Umbilical cord (tissue), 2 donors: ENCODE measurements at places on chromosomes 12 and 14. TPM values are rescaled to one million over a fixed set of nuclear protein-coding genes. Genes with fewer than 3 reads are reported as not detected.

Gene KRT75
- total RNA-seq, result not detected

Gene KRT4
- 77.5 TPM for total RNA-seq

Gene NRL
- total RNA-seq, result 0.24 TPM

Gene PIK3C2G
- total RNA-seq, result 8.7 TPM

Gene KLRG1
- total RNA-seq, result 12.3 TPM

Gene PRH2
- total RNA-seq, result 1.4 TPM

Gene TPH2
- 3.9 TPM for total RNA-seq

Gene WNT1
- not detected for total RNA-seq

DNA sequence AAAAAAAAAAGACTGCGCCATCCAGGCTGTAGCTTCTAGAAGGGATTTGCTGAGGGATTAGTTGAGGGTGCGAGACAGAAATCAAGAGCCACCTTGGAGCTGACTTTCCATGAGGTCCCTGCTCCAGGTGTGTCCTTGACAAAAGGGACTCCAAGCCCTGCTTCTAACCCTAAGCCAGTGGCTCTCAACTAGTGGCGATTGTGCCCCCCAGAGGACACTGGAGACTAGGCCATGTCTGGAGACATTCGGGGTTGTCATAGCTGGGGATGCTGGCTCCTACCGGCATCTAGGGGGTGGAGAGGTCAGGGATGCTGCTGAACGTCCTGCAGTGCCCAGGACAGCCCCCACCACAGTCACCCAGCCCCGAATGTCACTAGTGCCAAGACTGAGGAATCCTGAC lies 40.6 kb downstream of the SPRING1 start:
- no peak for DNase-seq

DNA sequence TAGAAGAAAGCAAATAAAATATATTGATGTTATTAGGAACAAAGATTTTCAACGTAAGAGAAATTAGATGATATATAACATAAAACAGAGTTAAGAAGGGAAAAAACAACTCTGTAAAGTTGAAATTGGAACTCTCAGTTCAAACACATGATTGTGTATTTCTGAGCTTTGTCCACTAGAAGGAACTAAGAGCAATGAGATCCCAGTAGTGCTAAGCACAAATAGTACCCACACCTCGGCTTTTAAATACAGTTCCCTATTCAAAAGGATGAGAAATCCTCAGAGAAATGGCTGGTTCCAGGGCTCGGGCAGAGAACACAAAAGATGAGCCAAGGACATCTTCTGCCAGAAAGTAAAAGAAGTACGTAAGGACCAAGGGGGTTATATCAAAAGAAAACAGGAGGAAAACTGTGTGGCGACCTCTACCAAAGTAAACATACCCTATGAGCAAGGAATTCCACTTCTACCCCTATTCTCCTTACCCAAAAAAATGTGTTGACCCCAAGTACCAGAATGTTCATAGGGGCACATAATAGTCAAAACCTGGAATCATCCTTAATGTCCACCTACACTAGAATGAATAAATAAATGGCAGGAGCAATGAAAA lies 96.6 kb downstream of the SPTSSA start:
- DNase-seq, result no peak

DNA sequence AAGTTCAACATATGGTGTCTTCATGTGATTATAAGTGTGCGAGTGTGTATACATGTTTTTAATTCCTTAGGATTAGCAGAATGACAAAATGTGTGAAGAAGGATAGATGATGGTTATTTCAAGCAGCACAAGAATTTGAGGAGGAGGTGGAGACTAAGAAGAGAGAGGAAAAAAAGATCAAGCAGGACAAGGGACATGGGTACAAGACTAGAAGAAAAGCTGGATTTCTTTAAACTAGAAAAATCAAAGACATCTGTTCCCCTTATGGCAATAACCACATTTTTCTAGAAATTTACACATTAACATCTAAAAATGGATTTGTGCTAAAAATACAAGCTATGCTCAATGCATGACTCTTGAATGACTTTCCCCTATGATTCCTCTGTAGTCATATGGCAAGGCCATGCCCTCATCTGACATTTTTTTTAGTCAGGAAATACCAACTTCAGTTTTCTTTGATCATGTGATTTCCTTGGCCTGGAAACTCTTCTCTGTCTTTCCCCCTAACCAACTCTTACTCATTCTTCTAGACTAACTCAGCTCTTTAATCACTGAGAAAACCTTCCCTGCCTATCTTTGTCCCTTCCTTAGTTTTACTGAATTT lies 435.8 kb downstream of the NRXN3 start:
- peak; percentile 14 for DNase-seq

- peak; percentile 7 for DNase-seq
Measured at GRCh38 chr14:84403585-84403984, 1126.4 kb upstream of the FLRT2 start.

DNA sequence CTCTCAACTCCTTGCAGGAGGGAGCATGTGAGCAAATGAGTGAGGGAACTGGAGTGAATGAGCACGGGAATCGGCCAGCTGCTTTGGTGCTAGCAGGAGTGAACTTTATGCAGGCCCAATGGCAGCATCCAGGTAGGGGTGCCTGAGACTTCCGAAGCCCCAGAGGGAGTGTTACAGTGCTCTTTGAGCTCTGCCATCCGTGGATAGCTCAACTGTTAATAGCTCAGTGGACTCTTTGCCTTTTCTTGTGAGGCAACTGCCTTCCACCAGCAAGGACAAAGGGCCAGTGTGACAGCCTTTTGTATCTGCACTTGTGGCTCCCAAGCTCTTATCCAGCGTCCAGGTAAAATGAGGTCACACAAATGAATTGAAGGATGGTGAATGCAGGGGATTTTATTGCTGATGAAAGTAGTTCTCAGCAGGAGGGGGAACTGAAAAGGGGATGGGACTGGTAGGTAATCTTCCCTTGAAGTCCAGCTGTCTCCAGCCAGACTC lies 12.9 kb downstream of the CREBL2 start:
- no peak for DNase-seq

DNA sequence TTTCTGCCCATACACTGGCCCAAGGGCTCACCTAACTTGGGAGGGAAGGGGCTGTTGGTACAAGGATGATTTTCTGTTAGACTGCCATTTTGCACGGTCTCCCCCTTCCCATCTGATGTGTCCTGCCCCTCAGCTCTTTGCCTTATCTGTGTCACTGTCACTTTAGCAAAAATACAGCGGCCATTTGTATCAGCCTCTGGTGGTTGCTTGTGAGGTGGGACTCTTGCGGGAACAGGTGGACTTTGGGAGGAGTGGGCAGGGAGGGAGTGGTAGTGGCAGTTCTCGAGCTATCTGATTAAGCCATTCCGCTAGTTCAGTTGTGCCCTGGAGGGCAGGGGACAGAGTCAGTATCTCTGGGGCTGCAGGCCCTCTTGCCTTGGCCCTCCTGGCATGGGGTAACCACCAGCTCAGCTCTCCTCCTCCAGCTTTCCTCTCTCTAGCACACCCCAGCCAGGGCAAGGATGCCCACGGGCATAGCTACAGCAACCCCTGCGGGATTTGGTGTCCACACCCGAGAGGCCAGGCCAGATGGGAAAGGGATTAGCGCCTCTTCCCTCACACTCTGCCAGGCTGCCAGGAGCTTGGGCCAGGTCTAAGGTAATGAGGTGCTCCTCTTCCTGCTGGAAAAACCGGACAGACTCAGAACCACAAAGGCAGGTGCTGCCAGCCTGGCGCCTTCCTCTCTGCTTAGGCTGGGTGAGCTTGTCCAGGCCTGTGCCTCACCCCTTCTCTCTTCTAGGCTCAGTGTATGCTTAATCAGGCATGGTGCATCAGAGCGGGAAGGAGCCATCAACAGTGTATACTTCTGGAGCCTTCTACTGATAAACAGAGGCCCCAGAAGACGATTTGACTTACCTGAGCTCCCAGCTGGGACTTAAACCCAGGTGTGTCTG lies 8.7 kb downstream of the SLC48A1 start:
- peak; percentile 54 for DNase-seq

DNA sequence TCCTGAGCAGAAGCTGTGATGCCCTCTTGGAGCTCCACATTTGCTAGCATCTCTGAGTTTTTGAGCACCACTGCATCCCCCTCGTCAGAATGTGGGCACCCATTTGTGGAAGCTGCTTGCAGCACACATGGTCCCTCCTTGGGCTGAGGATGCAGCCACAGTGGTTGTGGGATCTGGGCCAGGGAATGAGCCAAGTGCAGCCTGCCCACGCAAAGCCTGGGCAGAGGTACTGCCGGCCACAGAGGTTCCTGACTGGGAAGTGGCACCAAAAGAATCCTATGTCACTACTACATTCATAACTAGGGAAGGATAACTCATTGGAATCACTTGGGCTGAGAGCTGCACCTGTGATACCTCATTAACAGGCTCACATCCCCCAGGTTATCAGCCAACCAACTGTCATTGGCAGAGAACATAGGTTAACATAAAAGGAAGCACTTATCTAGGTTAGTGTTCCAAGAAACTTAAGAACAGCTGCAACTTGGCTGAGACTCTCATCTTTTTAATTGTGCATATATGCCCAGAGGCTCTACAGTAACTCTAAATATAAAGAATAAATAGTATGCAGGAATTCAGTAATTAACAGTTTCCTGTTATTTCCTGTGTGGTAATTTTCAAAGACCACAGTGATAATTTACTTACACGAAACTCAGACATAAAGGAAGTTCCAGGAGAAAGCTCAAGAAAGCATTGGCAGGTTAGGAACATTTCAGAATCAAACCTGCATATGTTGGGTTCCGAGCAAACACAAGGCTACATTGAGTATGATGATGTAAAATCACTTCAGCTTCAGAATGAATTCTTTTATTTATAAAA lies 145.3 kb downstream of the BCAT1 start:
- DNase-seq, result no peak

GRCh38 chr14:69318901-69319475 lies 59.0 kb downstream of the GALNT16 start:
- DNase-seq, result no peak

GRCh38 chr14:76304536-76305267 lies 71.2 kb upstream of the ESRRB start:
- DNase-seq, result no peak

GRCh38 chr14:79649856-79650255 lies 561.4 kb downstream of the DIO2 start:
- DNase-seq, result no peak

DNA sequence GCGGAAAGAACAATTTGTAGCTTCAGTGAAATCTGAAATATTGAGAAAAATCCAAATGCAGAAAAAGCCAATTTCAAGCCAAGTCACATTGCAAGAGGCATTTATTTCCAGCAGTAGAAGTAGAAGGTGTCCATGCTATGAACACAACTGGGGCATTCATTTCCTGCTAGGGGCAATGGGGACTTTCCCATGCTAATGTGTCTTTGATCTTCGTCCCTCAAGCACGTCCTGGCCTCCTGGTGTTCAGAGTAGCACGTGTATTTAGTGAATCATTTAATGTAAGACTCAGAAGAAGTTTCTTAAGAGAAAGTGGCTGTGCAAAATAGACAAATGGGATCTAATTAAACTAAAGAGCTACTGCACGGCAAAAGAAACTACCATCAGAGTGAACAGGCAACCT lies 267.9 kb downstream of the TMEM132C start:
- DNase-seq, result no peak

- peak; percentile 70 for DNase-seq
Measured at GRCh38 chr12:90254796-90255195, 546.2 kb upstream of the ATP2B1 start.

DNA sequence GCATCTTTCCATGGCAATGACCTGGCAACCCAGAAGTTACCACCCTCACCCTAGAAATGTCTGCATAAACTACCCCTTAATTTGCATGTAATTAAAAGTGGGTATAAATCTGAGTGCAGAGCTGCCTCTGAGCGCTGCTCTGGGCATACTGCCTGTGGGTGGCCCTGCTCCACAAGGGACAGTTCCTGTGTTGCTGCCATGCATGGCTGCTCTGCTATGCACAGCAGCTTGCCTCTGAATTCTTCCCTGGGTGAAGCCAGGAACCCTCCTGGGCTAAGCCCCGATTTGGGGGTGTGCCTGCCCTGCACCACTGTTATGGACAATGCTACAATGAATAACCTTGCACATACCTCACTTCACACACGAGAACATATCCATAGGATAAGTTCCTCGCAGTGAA lies 35.7 kb upstream of the GPR132 start:
- DNase-seq, result no peak

DNA sequence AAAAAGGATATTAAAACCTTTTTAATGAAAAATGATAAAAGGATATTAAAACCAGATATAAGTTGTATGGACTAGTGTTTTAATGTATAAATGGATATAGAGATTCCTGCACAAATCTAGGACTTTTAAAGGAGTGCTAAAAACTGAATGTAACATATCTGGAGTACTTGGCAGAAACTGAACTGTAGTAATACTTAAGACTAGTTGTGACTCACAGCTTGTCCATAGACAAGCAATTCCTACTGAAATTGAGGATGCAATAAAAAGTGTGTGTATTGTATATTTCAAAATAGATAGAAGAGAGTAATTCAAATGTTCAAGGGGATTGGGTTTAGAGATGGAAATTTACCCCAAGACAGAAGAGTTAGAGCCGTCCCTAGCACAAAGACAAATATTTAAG lies 59.6 kb downstream of the FBXO33 start:
- DNase-seq, result peak; percentile 55

DNA sequence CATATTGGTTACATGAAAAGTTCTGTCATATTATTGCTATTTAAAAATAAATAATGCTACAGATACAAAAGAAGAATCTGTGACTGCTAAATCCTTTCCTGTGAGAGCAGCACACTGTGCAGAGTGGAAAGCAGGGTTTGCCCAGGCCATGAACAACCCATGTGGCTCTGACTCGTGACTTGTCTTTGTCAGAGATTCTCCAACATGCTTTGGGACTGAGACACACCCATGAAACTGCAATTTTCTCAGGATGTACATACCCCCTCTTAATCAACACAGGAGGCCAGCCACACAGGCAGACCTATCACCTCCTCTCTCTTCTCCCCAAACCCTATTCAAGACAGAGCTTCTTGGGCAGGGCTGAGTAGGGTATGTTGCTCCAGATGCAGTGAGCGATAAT lies 96.8 kb upstream of the NTF3 start:
- DNase-seq, result no peak

GRCh38 chr14:53341324-53341723 lies 188.2 kb upstream of the DDHD1 start:
- DNase-seq, result no peak

- DNase-seq, result no peak
Measured at GRCh38 chr14:36068777-36069534, 107.6 kb downstream of the PTCSC3 start.

DNA sequence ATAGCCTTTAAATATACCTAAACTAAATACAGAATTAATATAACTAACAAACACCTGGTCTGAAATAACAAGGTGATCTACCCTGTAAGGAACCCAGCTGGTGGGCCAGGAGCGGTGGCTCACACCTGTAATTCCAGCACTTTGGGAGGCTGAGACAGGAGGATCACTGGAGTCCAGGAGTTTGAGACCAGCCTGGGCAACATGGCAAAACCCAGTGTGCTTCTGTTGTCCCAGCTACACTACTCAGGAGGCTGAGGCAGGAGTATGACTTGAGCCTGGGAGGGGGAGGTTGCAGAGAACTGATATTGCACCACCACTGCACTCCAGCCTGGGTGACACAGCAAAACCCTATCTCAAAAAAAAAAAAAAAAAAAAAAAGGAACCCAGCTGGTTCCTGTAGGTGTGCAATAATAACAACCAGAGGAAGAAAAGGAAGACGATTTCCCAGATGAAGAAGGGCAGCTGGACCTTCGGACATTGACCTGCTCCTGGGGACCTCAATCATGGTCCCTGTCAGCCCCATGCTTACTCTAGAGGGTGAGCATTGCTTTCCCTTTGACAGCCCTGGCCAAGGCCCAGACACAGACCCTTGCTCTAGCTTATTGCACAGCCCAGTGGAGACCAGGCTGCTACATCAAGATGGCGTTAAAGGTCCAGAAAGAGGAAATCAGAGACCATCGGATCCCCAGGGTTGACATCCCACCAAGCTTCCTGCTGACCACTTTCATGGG lies 5.4 kb downstream of the FOS start:
- peak; percentile 73 for DNase-seq

- DNase-seq, result no peak
Measured at GRCh38 chr14:59754256-59754655, 116.3 kb downstream of the RTN1 start.
